ENCODE measurements at places on chromosomes 5 and 9.
A peak's percentile ranks its signal among the peaks of the same experiment; 100 is the strongest.

- no peak for DNase-seq
These were observed 160.1 kb downstream of the GHR start for GRCh38 chr5:42583322-42583721.

GRCh38 chr9:135614821-135615665, 24.3 kb downstream of the GLT6D1 start:
- no peak for DNase-seq

DNA sequence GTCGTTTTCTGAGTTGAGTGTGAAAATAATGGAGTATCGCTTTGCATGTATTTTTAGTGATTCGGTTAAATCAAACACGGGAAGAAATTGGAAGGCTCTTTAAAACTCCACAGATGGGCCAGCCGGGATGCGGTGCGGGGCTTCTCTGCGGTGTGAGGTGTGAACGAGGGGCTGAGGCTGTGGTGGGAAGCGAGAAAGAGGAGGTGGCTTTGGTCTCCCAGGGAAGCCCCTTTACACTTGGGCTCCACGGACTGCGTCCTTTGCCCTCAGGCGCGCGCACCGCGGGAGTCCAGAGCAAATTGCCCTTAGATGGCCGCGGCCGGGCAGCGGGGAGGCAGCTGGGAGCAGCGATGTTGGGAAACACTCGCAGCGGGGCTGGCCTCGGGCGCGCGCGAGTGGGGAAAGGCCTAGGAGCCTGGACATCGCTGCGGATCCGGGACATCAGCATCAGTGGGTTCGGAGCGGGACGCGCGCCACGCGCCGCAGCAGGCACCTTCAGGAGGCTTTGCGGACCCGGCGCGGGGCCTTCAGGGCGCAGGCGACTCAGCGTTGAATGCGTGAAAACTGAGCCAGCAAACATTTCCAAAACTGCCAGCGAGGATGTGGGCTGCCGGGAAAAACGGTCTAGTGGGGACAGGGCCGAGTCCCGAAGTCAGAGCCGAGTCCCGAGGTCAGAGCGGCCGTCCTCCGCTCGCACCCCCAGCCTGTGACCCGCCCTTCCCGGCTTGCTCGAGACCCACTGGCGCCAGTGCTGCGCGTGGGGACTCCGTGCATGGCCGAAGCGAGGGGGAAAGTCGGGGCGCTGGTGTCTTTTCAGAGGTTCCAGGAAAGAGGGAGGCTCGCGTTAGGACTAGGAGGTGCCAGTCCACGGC, 6.5 kb downstream of the IRX1 start:
- no peak for DNase-seq

DNA sequence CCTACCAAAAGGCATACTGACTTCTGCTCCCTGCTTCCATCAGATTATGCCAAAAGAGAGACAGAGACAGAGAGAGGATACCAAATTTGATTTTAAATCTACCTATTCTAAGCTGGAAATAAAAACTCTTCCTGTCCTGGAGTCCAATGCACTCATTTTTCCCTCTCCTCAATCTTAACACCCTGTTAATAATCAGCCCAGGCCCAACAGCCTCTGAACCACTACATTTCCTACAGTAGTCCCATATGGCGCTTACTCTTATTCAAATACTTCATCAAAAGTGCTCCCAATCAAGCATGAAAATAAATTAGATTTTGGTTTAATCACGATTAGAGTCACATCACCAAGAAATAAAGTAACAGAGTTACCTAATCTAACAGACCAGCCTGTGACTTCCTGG, 152.3 kb downstream of the TSSK1B start:
- no peak for DNase-seq

- no peak for DNase-seq
These were observed 198.5 kb upstream of the ADAMTSL1 start for GRCh38 chr9:18275313-18275990.

GRCh38 chr5:58133631-58134296, 326.1 kb downstream of the PLK2 start:
- DNase-seq, result peak; percentile 87

DNA sequence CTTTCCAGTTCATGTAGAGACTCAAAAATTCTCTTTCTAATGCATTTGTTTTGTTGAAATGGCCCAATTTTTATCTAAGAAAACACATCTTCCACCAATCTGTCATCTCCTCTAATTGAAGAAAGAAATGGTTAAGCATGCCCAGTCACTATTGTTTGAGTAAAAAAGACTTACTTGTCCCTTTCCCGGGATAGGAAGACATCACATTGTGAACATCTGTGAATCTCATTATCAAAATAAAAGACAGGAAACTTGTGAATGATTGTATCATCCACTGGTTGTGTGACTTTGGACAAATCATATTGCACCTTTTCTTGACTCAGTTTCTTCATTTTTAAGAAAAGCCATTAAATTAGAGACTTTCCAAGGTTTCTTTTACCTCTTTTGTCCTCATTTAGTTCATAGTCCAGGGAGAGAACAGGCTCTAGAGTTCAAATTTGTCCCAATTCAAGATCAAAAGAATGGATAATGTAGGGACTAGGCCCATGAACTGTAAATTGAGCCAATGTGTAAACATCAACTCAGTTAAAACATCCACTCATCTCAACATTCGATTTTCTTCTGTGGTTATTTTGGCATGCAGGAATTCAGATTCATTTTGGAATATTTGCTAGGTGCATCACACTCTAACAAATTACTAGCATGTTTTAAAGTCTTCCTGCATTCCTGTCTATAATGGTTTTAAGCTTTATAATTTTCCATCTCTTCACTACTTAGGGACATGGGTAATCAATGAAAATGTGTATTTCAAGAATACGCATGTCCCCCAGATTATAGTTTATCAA, 838.0 kb upstream of the WWC1 start:
- DNase-seq, result no peak

- DNase-seq, result no peak
These were observed 1.4 kb downstream of the GLIS3 start for GRCh38 chr9:4298255-4299004.

GRCh38 chr5:155434681-155435080, 421.1 kb downstream of the KIF4B start:
- DNase-seq, result no peak

GRCh38 chr5:132651838-132652469, 6.0 kb upstream of the IL13 start:
- no peak for DNase-seq

- DNase-seq, result no peak
These were observed 8.5 kb downstream of the DIPK1B start for GRCh38 chr9:136720898-136721338.

DNA sequence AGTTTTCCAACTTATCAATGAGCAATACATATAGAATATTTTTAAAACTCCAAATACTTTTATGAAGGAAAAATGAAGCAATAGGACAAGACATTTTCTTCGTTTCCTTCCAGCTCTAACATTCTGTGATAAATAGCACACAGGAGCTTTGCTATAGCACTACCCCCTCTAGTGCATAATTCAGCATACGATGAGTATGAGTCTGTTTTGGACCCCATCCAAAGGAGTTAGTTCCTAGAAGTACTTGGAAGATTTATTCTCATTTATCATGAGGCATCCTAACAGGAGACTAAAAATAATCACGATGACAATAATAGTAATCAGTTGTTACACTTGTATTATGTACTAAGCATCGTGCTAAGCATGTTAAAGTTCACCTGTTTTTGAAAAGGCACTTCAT, 1061.3 kb upstream of the DMAC1 start:
- no peak for DNase-seq

DNA sequence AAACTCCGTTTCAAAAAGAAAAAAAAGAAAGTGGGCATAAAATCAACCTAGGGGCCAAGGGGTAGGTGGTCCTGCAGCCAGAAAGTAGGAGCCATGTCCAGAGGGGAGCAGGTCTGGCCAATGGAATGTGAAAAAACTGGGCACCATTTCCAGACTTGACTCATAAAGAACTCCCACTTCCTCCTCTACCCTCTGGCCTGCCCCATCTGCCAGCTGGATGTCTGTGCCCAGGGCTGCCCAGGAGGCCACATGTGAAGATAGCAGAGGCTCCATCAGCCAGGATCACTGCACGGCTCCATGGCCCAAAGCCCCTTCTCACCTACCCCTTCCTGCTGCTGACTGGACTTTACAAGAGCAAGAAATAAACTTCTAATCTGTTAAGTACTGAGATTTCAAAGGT, 42.1 kb upstream of the EEIG1 start:
- no peak for DNase-seq

DNA sequence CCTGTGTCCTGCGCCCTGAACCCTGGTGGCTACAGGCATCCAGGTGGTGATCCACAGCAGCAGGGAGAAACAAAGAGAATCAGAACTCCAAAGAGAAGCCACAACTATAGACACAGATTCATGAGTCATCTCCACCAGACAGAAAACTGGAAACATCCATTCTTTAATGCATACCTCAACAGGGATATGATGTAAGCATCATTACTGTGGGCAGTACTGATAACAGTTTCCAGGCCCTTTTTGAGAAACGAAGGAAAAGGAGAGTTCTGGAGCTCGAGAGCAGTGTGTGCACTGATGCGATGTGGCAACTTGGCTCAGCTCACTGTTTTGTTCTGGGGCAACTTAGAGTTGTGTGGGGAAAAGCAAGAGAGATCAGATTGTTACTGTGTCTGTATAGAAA, 215.6 kb upstream of the ADAMTS16 start:
- DNase-seq, result no peak

DNA sequence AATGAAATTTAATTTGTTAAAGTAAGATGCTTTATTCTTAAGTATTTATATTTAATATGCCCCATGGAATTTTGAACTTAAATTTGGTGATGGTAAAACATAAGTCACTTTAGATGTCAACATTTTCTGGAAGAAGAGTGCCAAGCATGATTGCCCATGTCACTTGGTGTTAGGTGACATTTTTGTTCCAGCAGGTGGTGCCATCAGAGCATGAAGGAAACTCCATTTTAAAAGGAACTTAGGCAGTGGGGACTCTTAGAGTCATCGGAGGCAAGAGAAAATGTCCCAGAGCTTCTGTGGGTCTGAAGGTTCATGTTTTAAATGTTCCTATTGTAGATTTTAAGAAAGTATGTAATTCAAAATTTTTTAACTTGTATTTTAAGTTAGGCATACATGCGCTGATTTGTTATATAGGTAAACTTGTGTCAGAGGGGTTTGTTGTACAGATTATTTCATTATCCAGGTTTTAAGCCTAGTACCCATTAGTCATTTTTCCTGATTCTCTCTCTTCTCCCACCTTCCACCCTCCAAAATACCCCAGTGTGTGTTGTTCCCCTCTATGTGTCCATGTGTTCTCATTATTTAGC, 789.3 kb downstream of the SEMA5A start:
- DNase-seq, result peak; percentile 10

DNA sequence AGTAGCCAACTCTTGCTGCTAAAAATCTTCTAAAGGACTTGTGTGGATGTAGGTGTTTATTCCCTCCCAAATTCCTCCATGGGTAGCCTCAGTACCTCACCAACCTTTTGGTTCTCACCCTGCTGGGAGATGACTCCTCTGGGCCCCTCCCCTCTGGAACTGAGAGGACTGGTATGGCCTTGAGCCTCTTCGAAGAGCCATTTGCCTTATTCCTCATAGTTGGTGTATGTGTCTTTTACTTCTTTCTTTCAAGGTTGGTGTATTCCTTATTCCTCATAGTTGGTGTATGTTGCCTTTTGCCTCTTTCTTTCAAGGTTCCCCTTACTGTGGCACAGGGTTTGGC, 48.3 kb downstream of the GNAQ start:
- DNase-seq, result no peak

GRCh38 chr5:172952034-172952511, 7.2 kb upstream of the RPL26L1 start:
- DNase-seq, result peak; percentile 74

DNA sequence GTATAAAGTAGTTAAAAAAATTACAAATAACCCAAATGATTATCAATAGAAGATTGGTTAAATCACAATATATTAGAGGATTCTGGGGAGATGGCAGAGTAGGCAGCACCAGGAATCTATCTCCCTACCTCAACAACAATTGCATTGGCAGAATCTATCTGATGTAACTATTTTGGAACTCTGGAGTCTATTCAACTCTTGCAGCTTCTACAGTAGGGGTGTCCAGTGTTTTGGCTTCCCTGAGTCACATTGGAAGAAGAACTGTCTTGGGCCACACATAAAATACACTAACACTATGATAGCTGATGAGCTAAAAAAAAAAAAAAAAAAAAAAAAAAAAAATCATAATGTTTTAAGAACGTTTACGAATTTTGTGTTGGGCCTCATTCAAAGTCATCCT, 29.2 kb upstream of the ECM2 start:
- no peak for DNase-seq

GRCh38 chr5:95777441-95777840, 45.1 kb downstream of the GLRX start:
- no peak for DNase-seq

DNA sequence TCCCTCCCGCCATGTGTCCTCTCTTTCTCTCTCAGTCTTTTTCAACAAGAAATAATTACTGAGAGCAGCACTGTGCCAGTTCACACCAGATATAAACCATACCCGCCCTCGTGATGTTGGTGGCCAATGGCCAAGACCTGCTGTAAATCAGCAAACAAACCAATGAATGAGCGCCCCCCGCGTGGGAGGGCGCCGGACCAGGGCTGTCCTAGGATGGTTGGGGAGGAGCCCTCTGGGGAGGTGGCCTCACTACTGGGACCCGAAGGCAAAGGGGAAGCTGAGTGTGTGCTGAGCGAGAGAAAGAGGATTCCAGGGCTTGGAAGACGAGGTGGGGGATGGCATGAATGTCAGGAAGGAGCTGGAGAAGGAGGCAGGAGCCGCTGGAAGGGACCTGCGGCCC, 51.2 kb upstream of the BARHL1 start:
- DNase-seq, result no peak

DNA sequence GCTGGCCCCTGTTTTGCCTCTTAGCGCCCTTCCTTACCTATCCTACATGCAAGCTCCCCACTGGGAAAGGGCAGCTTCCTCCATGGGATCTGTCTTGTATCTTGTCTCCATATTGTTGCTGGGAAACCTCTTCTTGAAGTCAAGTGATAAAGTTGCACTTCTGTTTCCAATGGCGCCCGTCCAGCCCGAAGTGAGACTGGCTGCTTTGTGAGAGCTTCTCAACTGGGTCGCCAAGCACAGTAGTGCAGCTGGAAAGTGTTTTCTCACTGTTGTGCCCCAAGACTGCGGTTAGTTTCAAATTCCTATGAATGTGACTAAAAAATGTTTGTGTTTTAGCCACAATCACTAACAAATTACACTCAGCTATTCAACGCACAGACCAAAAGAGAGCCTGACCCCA, 506.6 kb upstream of the MPDZ start:
- DNase-seq, result no peak

DNA sequence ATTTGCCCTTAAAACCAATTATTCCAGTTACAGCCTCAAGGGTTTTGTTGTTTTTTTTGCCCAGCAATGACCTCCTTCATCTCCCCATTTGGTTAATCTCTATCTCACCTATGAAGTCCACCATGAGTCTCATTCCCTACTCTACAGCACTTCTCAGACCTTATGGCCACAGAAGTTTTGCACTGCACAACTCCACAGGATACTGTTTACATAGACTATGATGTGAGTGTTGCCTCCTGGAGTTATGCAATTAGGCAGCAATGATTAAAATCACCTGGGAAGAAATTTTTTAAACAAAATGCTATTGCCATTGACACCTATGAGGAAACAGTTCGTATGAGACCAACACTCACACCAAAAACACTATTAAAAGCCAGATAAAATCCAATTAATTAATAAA, 39.7 kb downstream of the ZDHHC21 start:
- DNase-seq, result no peak

GRCh38 chr9:4929917-4930316, 55.2 kb upstream of the JAK2 start:
- DNase-seq, result no peak

All from BJ (cell line).